Frontal cortex (tissue), 4 donors: ENCODE measurements at places on chromosomes 6 and 20.
A peak's percentile ranks its signal among the peaks of the same experiment; 100 is the strongest.

DNA sequence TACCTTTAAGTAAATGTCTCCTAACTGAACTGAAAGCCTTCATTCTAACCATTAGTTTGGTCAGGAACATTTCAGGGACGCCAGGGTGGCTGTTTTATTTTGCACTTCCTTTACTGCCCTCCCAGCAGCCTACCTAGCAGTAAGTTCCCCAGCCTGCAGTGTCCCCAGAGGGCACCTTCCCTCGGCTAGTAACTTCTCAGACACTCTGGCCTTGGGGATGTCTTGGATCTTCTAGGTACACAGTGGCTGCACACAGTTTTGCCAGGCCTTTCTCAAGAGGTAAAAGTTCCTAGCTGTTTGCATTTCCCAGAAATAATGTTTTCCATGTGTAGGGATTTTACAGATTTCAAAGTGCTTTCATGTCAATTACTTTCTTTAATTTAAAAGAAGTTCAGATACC, 378 bp upstream of the LAMA2 start:
- no peak for DNase-seq

- DNase-seq = no peak
Observed at GRCh38 chr6:73832313-73832712, 136.3 kb downstream of the CD109 start.

DNA sequence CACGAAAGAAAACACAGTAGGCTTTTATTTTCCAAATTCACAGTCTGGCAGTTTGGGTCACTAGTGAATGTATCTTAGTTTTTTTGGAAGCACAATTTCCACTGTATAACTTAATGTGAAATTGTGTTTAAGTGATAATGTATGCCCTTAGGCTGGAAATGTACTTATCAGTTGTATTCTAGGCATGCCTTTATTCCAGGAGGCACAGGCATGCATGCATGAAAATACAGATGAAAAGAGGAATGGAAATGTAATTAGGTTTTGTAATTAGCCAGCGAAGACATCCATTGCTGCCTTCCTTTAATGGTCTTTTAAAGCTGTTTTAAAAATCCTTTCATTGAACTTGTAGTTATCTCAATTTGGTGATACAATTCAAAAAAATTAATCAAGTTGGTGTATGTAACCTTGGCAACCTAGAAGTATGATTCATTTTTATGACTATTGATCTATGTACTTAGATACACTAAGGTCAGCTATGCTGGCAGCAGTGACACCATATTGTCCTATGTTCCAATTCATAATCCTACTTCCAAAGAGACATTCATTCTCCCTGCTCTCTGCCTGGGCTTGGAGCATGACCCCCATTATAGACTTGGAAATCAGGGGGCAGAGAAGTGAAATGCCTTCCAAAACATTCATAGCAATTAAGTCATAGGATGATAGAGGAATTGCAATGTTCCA, 73.1 kb downstream of the SNAP25 start:
- no peak for DNase-seq

GRCh38 chr6:72321788-72322187, 300.1 kb upstream of the KCNQ5 start:
- DNase-seq = peak; percentile 1

- DNase-seq = no peak
Observed at GRCh38 chr6:42200035-42200434, 5.3 kb upstream of the GUCA1B start.

DNA sequence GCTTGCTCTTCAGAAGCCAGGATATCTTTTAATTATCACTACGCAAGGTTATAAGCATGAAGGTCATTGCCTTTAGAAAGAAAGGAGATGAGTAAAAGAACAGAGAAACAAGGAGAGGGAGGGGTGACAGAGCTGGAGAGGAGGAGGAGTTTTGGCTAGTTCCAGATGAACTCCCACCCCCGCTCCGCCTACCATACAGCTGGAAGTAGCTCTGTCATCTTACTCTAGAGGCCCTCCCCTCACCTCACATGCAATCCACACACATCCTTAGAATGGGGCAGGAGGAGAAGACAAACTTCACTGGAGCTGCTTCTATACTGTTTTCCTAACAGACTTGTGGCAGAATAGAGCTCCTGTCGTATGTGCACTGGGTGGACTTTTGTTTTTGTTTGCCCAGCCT, 144.7 kb downstream of the SCML4 start:
- no peak for DNase-seq

- DNase-seq = no peak
Observed at GRCh38 chr6:160508599-160508998, 155.5 kb downstream of the LPA start.

DNA sequence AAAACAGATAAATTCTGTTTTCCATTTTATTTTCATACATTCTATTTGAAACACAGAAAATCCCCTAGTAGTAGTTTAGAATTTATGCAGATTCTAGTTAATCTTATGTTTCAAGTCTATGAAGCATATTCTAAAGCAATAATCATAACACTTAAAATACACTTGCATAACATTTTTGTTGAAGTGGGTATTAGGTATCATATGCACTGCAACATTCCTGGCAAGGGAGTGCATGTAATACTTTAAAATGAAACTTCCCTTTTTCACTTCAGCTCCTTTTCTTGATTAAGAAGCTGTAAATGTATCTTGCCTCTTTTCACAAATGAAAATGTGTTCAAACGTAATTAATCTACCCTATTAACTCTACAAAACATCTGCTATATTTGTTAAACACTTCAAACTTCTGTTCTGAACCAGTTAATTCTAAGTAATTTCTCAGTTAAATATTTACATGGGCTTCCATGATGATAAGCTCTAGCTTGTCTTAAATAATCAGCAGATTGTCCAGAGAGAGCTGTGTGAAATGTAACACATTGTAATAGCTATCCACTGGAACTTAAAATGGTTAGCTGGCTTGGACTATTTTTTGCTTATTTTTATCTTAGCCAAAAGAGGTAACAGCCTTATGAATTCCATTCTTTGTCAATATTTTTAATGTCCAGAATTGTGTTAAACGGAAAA, 192.8 kb downstream of the COL19A1 start:
- no peak for DNase-seq

DNA sequence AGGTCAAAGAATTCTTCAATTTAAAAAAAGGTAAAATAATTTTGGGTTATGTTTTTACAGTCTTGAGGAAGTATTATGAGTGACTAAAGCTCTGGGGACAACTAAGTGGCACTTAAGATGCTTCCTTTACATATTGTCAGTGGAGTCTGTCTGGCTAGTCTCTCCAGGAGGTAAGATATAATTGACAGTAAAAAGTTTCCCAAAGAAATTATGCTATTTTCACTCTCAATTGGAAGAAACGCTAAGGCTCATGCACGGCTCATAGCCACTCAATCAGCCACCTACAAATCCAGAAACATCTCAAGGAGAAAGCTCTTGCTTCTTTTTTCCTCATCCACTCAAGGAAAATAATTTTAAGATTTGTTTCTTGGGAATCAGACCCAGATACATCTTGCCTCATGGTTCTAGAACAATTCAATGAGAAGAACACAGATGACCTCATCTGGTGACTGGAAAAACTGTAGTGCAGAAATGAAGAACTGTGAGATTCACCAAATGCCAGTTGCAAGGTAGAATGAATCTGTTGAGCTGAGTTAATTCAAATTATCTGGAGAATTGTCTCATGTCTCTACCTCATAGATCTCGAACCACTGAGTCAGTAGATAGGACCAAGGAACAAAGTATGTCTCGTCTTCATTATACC, 252.9 kb downstream of the TPBG start:
- DNase-seq = no peak

GRCh38 chr20:18057101-18057993, at the start of gene OVOL2:
Gene OVOL2, minus strand, starts transcription at chr20:18057916. Its CDS starts 282 bp downstream, at chr20:18057634.
- peak; percentile 41 for DNase-seq

DNA sequence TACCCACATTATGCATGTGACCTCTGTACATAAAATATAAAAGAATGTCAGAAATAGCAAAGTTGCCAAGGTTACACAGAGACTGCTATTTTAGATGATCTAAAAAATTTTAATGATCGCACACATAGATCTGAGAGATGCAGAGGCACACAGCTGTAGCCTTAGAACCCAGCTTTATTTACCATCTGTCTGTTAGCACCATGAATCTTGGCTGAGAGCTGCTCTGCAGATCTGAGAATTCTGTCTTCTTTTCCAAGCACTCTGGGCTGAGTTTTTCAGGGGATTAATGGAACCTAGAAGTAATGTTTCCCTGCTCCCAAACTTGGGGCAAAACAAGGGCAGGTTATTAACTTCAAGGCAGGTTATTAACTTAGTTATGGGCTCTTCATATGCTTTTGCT, 248.7 kb upstream of the JAG1 start:
- DNase-seq = no peak

DNA sequence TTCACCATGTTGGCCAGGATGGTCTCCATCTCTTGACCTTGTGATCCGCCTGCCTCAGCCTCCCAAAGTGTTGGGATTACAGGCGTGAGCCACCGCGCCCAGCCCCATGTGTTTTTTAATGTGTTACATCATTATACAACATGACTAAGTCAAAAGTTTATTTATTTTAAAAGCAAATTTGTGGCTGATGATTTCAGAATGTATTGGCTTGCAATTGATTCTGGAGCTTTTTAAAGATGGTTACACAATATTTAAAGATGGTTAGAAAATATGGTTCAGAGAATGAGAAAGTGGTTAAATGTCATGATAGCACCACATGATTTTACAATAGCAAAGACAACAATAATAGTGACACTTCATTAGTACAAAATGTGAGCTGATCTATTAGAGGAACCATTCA, 80.5 kb downstream of the SASH1 start:
- DNase-seq = no peak

- no peak for DNase-seq
Observed at GRCh38 chr6:118896339-118897136, 2.6 kb downstream of the ASF1A start.

GRCh38 chr6:89979481-89980119, 85.3 kb downstream of the GJA10 start:
- DNase-seq = no peak

DNA sequence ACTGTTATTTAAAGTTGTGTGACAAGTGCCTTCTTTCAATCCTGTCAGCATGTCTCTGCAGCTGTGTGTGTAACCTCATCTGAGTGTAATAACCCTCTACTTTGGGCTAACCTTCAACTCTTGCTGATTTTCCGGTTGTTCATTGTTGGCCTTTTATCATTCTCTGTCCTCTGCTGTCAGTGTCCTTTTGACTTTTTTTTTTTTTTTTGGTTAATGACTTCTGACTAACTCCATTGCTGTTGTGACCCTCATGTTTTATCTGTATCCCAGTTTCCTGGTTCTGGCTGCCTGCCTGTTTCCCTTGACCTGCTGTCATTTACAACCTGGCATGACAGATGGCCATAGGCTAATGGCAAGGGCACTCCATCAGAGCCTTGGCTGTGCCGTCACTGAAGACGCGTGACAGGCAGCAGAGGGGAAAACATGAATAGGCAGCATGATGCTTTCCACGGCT, 145.7 kb upstream of the MAN1A1 start:
- DNase-seq = no peak

DNA sequence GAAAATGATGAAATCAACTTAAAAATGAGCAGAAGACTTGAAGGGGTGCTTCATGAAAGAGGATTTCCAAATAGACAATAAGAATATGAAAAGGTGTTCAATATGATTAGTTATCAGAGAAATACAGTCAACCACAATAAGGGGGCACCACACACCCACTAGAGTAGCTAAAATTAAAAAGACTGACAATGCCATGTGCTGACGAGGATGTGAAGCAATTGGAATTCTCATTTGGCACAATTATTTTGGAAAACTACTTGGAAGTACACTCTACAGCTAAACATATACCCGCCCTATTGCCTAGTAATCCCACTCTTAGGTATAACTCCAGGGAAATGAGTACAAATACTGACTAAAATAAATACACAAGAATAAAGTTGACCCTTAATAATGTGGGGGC, 45.0 kb downstream of the MOCS1 start:
- no peak for DNase-seq

- peak; percentile 55 for DNase-seq
Observed at GRCh38 chr20:38173237-38174156, 8.4 kb upstream of the TGM2 start.

- no peak for DNase-seq
Observed at GRCh38 chr6:151109361-151109760, 130.4 kb upstream of the AKAP12 start.

GRCh38 chr6:18214003-18214402, 50.3 kb downstream of the DEK start:
- no peak for DNase-seq

DNA sequence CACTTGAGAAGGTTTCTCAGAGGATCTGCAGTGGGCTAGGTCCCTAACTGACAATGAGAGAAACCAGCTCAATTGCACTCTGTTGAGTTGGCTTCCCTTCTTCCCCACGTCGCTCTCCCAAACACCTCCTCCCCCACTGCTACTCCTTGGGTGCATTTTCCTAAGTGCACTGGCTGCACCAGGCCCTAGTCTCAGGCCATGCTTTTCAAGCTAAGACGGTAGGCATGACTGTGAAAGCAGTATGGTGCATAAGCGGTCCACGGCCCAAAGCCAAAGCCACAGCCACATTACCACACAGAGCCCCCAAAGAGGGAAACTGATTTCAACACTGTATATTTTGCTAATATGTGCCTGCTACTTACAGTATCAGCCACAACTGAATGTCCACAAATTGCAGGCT, 62.1 kb upstream of the RBM24 start:
- no peak for DNase-seq

GRCh38 chr6:72869621-72870020, 247.8 kb downstream of the KCNQ5 start:
- DNase-seq = no peak

GRCh38 chr20:21180248-21180647, 54.4 kb downstream of the KIZ start:
- no peak for DNase-seq

GRCh38 chr6:2231438-2231837, 14.0 kb downstream of the GMDS start:
- DNase-seq = no peak

GRCh38 chr6:100463630-100464161, 1.0 kb downstream of the SIM1 start:
- DNase-seq = no peak
